ENCODE measurements at places on chromosomes 11 and 22.
A peak's percentile ranks its signal among the peaks of the same experiment; 100 is the strongest.

DNA sequence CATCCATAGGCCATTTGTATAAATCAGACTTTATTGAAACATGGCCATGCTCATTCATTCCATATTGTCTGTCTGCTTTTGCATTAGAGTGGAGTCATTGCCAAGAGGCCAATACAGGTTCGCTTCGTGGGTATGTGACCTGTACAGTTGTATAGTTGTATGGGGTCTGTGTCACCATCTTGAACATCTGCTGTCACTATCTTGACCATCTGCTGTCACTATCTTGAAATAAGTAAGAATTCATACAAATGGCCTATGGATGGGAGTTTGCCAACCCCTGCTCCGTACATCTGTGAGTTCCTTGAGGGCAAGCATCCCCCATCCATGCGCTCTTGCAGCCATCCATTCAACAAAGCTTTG lies 44.4 kb upstream of the ANO1 start:
- DNase-seq = no peak

DNA sequence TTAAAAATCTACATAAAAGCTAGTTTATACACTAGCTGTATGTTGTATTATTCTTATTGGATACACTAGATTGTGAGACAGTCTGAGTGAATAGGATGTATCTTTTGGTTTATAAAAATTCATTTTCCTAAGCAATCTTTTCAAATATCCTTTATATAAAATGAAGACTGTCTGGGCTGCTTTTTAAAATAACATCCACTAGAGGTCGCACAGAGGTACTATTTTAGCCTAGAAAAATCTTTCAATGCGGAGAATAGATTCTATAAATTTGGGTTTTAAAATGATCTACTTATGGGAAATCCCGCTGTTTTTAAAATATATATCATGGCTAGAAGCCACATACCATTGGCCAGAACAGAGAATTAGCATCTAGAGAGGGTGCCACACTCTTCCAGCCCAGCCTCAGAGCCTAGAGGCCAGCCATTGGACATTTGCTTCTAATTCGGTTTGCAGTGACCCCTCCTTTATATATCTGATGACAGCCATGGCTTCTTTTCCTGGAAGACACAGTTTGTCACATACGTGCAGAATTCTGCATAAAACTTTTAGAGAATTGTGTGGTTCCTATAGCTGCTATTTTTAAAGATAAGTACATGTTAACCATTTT lies 7.3 kb downstream of the C11orf97 start:
- peak; percentile 54 for DNase-seq

GRCh38 chr11:134055029-134055428 lies 13.8 kb upstream of the JAM3 start:
- no peak for DNase-seq

DNA sequence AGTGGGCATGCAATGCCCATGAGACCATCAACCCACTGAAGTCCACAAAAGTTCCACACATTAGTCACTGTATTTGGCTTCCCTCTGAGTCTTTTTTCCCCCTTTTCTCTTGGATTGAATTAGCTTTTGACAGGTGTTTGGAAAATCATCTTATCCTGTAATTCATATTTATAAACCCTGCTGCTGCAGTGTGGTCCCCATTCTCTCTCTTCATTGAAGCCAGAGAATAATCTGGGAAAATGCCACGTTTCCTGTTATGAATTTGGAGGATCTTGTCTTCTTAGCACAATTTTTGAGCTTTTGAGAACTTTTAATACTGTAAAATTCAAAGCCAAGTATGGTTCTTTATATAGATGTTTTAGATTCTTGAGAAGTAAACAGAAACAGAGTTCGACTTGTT lies 84.8 kb downstream of the UVRAG start:
- no peak for DNase-seq

- DNase-seq = no peak
These were observed 191.9 kb upstream of the DDI1 start for GRCh38 chr11:103844327-103845215.

- no peak for DNase-seq
These were observed 38.5 kb downstream of the TTC17 start for GRCh38 chr11:43397251-43397650.

- DNase-seq = no peak
These were observed 203.7 kb downstream of the TENM4 start for GRCh38 chr11:79237091-79237490.

GRCh38 chr11:118742304-118742703 lies 48.7 kb downstream of the DDX6 start:
- DNase-seq = no peak

DNA sequence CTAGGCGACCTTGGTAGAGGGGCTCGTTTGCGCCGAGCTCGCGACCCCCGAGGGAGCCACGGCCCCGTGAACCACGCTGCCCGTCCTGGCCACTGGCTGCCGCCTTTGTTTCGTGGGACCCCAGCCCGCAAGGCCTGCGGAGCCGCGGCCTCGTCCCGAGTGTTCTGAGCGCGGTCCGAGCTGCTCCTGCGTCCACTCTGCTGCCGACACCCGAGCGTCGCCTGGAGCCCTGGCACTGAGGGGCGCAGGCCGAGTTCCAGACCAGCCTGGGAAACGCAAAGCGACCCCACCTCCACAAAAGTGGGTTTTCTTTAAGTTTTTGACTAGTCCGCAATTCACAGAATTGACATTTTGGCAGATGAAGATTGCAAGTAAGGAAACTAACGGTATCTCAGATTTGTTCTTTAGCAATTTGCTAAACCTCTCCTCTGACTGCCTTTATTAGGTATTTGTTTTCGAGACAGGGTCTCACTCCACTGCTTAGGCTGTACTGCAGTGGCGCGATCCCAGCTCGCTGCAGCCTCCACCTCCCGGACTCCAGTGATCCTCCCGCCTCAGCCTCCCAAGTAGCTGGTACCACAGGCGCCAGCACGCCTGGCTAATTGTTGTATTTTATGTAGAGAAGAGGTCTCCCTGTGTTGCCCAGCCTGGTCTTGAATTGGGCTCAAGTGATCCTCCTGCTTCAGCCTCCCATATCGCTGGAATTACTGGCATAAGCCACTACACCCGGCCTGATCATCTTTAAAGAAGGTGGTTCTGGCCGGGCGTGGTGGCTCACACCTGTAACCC lies 879 bp upstream of the RNH1 start:
- no peak for DNase-seq

- no peak for DNase-seq
These were observed 55.9 kb downstream of the PPFIA1 start for GRCh38 chr11:70326365-70326811.

GRCh38 chr22:33631777-33632176 lies 288.5 kb downstream of the LARGE1 start:
- no peak for DNase-seq

GRCh38 chr11:67301313-67301921 lies 1.9 kb upstream of the SSH3 start:
- no peak for DNase-seq

- no peak for DNase-seq
These were observed 3.6 kb downstream of the SMIM38 start for GRCh38 chr11:69159150-69159852.
